Activated naive CD4-positive, alpha-beta T cell (primary cell): ENCODE measurements at places on chromosomes 7 and 10.

- DNase-seq = no peak
These were observed 11.3 kb downstream of the ADAMTS14 start for GRCh38 chr10:70683601-70683934.

DNA sequence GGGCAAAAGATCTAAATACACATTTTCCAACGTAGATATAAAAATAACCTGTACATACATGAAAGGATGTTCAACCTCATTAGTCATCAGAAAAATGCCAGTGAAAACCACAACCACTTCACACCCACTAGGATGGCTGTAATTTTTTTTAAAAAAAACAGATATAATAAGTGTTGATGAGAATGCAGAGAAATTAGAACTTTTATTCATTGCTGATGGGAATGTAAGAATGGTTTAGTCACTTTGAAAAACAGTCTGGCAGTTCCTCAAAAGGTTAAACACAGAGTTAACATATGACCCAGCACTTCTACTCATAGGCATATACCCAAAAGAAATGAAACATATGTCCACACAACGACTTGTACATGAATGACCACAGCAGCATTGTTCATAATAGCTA, 32.3 kb upstream of the PRKCQ start:
- DNase-seq = no peak

DNA sequence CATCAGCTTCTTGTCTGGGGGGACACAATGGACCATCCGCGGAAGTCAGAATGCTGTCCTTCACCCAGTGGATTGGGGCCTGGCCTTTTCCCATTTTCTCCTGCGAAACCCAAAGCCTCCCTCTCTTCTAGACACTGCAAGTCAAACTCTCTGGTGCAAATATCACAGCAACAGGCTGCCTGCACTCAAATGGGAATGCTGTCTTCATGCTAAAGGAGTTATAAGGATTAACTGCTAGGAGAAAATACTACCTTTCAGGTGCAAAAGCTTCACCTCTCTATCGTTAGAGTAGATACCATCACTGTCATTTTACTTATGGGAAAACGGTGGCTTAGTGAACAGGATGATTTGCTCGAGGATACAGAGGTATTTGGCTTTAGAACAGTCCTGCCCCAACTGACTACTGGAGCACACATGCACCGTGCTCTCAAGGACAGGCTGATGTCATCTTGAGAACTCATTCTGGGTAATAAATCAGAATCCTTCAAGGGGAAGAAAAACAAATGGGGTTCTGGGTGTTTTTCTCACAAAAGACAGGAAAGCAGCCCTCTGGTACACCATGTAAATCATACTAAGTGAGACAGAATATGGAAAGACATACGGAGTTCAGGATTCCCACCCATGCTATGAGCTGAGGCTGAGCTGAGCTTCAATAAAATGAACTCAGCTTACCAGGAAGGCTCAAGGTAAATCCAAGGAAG, 100.9 kb downstream of the SAMD9 start:
- no peak for DNase-seq

- no peak for DNase-seq
These were observed 25.2 kb upstream of the MKLN1 start for GRCh38 chr7:131302446-131302845.

GRCh38 chr10:10500937-10501336, 516.7 kb upstream of the CELF2 start:
- DNase-seq = no peak

DNA sequence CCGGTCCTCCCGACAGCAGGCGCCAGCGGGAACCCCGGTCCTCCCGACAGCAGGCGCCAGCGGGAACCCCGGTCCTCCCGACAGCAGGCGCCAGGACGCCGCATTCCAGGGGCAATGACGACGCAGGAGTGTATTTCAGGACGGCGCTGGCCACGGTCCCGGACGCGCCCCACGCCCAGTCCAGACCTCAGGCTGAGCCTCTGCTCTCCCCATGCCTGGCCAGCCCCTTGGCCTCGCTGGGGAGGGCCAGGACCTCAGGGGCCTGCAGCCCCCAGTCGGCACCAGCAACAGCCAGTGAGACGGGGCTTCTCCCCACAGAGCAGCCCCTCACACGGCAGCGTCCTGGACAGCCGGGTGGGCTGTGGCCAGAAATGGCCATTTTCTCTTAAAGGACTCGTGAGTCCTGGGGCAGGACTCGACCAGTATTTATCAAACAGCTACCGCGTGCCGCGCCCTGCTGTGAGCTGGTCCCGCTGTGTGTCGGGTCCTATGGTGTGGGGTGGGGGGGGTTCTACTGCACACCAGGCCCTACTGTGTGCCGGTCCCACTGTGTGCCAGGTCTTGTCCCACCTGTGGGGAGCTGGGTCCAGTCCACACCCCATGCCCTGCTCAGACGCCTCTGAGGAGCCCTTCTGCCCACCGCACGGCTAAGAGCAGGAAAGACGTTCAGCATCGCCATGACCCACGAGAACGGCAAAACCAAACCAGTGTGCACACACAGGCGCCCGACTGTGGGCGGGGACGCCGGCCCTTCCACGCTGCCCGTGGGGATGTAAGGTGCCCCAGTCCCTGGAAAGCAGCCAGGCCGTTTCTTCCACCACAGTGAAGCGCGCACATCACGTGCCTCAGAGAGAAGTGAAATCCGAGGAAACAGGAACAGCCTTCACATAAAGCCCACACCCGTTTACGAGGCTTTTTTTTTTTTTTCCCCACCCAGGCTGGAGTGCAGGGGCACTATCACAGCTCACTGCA, 33.3 kb downstream of the GET4 start:
- DNase-seq = no peak

DNA sequence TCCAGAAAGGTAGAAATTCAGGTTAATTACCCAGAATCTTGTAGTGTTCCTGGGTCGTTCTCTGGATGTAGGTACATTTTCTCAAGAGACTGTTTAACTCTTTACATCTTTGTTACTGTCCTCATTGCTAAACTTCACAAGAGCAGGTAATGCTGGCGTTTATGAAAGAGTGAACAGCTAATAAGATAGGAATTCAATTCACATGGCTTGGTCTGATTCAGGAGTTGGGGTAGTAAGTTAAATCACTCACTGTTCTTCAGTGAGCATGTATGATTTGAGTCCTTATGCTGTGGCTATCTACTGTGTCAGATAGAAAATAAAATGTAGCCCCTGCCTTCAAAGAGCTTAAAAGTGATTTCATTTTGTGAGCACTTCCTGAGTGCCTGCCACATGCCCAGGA, 480.0 kb downstream of the LRMDA start:
- no peak for DNase-seq

- DNase-seq = no peak
These were observed 1029.5 kb upstream of the LRRN3 start for GRCh38 chr7:110061387-110061786.

- DNase-seq = no peak
These were observed 88.8 kb upstream of the BTBD16 start for GRCh38 chr10:122182308-122182707.

- no peak for DNase-seq
These were observed 92.0 kb upstream of the CALN1 start for GRCh38 chr7:72504061-72504706.
